ENCODE measurements at places on chromosomes 13 and 19.

- no peak for DNase-seq
Observed at GRCh38 chr13:33441015-33441414, 155.5 kb upstream of the STARD13 start.

DNA sequence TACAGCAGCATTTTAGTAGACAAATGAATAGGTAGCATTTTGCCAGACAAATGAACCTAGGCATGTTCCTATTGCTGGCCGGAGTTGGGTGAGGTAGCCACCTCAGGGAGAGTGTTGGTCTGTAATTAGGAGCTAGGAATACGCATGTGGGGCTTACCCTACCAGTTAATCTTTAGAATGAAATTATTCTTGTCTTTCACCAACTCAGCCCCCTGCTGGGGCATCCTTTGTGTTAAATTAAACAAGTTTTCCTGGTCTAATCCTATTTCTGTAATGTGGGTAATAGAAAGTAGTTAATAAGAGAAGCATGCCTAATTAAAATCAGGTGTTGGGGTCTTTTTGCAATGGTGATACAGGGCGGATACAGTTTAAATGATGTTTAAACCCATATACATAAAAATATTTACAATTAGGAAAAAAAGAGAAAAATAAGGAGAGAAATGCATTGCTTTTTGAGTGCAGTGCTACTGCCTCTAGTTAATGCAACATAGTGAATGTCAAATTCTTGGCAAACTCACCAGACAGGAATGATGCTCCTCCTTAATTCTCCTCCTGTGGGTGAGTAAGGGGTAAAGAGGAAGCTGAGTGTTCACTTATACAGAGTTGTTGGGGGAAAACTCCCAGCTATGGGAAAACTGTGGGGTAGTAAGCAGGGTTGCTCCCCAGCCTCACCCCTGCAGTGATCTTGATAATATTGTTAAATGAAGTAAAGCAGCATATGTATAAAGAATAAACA is 276.4 kb upstream of the EDNRB start:
- no peak for DNase-seq

DNA sequence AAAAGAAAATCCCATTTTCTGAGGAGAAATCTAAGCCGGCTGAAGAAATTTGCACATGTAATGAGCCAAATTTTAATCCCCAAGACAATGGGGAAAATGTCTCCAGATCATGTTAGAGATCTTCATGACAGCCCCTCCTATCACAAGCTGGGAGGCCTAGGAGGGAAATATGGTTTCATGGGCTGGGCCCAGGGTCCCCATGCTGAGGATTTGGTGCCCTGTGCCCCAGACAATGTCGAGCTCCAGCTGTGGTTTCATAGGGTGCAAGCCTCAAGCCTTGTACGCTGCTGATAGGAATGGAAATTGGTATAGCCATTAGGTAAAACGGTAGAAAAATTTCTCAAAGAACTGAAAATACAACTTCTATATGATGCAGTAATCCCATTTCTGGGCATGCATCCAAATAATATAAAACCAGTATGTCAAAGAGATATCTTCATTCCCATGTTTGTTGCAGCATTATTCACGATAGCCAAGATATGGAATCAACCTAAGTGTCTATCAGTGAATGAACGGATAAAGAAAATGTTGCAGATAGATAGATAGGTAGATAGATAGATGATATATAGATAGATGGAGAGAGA is 19.3 kb upstream of the FREM2 start:
- DNase-seq, result no peak

DNA sequence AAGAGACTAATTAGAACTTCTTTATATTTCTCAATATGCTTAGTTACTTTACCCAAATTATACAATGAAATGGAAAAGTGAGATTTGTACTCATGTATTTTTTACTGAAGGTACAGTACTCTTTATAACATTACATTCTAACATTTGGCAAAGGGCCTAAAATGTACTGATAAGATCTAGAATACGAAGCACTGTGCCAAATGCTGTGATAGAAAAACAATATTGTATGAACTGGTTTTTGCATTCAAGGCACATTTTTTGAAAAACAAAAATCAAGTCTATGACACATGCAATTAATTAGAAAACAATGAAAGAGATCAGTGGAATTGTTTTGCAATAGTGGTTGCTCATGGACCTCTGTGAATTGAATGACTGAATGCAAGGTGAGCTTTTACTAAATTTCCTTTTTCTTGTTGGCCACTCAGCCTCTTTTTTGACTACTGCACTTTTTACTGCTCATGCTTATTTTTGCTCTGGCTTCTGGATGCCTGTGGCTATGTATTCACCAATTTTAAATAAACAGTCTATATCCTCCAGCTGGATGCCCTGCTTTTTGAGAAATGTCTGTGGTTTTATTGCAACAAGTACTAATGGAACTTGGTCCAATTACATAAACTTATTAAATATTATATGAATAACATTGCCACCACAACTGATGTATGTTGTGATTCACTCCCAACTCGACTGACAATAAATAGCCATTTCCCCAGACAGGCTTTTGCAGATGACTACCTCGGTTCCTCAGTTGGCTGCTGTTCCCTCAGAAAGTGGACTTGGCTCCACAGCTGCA is 41.4 kb upstream of the OBI1 start:
- no peak for DNase-seq

GRCh38 chr19:45305421-45305820 is 17.3 kb downstream of the CKM start:
- no peak for DNase-seq

DNA sequence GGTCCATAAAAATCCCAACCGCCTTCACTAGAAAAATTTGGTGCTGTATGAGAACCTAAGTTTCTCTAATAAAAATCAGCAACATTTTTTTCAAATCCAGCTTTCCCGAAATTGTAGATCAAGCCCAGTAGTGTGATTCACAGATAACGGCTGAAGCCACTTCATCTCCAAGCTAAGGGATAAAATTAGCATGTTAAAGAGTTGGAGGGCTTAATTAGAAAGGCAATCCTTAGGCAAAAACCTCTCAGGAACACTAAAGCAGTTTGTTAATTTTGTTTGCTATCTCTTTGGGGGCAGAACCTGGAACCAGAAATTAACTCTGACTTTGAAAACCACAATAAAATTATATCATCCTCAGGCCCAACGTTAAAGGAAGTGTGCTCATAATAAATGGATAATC is 820.2 kb downstream of the GPC5 start:
- no peak for DNase-seq

- no peak for DNase-seq
Observed at GRCh38 chr13:46551410-46552302, 1.3 kb upstream of the LRCH1 start.

DNA sequence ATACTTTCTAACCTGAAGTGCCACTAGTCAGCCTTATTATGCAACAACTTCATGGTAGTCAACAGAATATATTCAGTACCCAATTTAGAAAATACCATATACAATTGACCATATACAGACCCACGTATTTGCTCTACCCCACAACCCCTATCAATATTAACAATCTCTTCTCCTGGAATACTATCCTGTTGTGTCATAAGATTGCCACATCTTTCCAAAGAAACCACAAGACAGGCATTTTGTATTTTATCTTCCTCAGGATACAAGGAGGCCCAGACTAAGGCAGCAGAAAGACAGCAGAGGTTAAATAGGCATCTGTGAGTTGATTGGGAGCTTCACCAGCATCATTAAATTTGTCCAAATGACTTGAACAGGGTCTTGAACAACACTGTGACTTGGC is 4.5 kb downstream of the SPART start:
- DNase-seq, result no peak

DNA sequence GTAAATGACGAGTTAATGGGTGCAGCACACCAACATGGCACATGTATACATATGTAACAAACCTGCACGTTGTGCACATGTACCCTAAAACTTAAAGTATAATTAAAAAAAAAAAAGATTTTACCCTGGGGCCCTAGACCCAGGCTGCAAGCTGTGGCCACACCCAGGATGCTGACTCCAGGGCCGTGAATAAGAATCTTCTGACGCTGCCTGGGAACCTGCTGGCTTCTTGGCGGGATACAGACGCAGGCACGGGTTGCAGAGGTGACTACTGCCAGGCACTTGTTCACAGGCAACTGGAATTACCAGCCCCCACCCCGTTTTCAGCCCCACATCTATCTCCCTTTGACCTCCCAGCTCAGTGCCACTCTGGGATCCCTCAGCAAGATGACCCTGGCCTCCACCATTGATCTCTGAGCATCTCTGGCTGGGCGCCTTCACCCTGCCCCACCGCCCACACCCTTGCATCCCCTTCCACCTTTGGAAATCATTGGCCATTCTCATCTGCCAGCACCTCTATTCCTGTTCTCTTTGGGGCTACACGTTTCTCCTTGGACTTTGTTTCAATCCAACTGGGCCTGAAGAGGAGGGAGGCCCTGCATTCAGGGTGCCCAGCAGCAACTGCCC is 21.1 kb upstream of the CFAP97D2 start:
- DNase-seq, result no peak

DNA sequence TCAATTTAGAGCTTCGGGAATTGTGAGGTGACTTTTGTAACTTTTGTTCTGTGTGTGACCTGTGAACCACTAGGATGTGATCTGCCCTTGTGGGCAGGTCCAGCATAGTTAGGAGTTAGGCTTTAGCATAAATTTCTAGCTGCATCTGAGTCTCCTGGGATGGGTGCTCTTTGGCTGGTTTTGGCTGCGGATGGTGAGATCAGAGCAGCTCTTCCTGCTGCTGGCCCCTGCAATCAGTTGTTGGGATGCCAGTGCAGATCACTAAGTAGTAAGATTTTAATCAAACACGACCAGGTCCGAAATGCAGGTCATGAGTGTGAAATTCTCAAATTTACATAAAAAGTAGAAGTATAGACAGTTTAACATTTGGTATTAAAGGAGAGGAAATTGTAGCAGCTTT is 8.5 kb downstream of the CEBPG start:
- no peak for DNase-seq

DNA sequence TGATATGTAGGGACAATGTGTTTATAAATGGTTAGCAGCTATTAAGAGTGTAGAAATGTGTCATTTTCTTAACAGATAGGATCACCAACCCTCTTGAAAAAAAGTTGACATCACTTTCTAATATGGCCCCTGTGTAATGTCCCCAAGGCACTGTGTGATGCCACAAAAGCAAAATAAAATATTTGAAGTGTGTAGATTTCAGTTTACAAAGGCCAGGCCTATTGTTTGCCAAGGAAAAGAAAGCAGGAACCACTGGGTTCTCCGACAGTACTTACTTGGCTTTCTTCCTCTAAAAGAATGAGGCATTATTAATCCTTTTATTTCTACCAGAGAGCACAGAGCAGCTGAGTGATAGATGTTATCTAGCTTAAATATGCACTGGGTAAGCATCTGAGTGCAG is 10.5 kb upstream of the GJA3 start:
- no peak for DNase-seq

- no peak for DNase-seq
Observed at GRCh38 chr19:1259206-1259875, 9.8 kb upstream of the CIRBP start.

DNA sequence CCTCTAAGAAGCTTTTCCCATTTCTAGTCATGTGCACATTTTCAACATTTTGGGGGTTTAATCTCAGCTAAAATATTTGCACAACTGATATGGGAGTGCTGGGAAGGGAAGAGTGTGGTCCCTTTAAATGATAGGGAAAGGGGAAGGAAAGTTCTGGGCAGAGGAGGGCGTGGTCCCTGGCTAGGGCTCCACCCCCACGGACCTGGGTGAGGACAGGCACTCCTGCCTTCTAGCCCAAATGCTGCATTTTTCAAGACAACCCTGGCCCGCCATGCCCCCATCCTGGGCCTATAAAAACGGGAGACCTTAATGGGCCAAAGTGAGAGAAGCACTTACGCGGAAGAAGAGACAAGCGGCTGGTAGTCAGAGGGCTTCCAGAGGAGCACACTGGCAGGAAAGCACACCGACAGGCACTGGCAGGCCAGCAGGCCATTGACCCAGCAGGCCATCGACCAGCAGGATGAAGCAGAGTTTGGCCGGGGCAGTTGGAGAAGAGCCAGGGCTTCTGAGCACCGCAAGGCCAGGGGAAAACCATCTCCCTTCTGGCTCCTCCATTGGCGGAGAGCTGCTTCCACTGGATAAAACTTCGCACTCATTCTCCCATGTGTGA is 266.7 kb downstream of the SPRY2 start:
- DNase-seq, result no peak

- no peak for DNase-seq
Observed at GRCh38 chr19:2113439-2114211, 16.9 kb downstream of the IZUMO4 start.

DNA sequence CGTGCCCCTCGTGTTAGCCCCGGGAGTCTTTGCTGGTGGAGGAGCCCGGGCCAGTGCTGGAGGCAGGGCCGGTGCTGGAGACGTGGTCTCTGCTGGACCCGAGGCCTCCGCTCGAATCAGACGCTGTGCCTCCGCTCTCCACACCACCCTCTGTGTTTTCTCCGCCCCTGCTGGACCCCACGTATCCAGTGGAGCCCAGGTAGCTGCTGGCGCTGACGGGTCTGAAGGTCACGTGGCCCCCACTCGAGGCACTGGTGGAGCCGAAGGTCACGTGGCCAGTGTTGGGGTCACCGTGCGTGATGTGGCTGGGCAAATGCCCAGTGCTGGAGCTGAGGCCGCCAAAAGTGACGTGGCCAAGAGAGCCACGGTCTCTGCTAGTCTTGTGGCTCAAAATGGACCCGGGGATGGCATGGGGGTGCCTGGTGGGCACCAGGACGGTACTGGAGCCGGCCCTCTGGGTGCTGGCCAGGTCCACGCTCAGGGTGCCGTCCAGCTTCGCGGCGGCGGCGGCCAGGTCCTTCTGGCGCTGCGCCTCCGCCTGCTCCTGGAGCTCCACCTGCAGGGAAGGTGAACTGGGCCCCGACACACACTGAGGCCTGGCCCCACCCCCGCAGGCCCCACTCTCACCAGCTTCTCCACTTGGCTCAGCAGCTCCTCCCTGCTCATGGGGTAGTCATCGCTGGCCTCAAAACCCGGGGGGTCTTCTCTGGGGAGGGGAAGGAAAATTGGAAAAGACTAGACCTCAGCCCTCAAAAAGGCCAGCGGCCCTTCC is 27.3 kb downstream of the ZNF114 start:
- DNase-seq, result no peak

DNA sequence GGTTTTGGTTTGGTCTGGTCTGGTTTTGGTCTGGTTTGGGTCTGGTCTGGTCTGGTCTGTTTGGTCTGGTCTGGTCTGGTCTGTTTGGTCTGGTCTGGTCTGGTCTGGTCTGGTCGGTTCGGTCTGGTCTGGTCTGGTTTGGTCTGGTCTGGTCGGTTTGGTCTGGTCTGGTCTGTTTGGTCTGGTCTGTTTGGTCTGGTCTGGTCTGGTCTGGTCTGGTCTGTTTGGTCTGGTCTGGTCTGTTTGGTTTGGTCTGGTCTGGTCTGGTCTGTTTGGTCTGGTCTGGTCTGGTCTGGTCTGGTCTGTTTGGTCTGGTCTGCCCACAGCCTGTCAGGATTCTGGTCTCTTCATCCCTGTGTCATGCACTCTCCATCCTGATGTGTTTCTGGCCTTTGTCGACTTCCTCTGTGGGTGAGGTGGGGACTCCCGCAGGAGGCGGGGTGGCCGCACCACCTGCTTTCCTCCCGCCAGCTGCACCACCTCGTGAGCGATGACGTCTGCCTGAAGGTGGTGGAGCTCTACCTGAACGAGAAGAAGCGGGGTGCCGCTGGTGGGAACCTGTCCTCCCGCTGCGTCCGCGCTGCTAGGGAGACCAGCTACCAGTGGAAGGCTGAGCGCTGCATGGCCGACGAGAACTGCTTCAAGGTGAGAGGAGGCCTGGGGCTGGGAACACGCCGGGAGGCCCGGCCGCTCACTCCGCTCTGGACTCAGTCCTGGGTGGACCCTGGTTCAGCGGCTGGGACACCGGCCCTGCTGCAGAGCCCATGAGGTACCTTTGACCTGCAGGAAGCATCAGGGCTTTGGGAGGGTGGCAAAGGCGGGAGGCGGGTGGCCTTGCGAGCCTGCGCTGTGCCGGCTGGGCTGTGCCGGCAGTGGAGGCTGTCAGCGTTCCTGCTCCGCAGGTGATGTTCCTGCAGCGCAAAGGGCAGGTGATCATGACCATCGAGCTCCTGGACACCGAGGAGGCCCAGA is 12.9 kb upstream of the F2RL3 start:
- no peak for DNase-seq
